ENCODE measurements at places on chromosomes 12 and 14. TPM values are rescaled to one million over a fixed set of nuclear protein-coding genes. Genes with fewer than 3 reads are reported as not detected.

SLC5A8 gene
- total RNA-seq = 0.41 TPM

DNA sequence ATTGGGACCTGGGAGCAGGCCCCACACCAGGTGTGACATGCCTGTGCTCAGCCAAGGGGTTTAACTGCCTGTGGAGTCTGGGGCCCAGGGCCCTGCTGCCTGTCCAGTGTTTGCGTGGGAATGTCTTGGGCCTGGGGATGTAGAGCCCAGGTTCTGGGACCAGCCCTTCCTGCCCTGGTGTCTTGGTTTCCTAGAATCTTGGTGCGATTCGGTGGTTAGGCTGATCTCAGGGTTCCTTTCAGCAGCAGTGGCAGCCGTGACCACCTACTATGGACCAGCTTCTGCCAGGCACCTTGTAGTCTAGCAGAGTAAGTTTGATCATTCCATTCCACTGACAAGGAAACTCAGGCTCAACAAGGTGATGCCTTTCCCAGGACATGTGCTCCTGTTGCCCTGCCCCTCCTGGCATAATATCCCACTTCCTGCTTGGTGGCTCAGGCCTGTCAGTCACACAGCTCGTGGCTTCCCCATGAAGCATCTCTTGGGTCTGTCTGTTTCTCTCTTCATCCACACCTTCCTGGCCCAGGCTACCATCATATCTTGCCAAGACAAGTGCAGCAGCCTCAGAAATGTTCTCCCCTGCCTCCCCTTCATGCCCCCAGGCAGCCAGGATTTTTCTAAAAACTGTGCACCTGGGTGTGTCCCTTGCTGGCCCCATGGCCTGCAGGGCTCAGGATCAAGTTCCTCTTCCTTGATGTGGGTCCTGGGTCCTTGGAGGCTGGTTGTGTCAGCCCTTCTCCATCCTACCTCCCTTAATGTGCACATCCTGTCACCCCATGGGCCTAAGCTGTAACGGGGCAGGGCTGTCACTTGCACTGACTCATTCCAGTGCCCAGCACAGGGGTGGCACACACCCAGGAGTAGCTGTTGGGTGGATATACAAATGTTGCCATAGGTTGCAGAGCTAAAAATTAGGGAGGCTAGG, 101.6 kb downstream of the SLC25A47 start:
- DNase-seq = no peak

DNA sequence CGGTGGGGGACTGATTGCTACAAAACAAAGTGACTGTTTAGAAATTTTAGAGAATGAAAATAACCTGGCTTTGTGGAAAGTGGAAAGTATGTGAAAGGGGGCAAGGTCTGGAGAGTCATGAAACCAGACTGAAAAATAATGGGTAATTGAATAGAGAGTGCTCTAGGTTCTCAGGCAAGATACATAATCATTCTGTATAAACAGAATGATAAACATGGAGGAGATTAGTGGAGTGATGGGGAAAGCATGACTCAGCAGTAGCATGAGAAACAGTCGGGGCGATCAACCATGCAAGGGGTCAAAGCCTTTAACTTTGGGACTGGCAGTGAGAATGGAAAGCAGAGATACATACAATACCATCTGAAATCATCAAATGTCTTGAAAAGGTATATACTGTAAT, 332.5 kb downstream of the CCER1 start:
- DNase-seq = no peak

DNA sequence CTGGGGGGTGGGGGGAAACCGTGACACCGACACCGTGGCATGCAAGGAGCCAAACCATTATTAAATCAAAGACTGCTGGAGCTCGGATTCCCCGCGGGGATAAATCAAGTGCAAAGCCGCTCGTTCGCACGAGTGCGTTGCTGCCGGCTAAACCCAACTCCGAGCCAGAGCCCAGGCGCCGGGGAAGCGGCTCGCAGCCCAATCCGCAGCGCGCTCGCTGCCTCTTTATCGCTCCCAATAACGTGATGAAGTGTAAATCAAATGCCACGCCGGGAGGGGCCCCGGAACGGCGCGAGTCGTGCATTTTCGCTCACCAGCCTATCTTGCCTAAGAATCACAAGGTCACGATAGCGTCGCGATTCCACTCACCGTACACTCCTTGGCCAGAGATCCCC, 1.3 kb downstream of the MDGA2 start:
- peak; percentile 29 for DNase-seq

DNA sequence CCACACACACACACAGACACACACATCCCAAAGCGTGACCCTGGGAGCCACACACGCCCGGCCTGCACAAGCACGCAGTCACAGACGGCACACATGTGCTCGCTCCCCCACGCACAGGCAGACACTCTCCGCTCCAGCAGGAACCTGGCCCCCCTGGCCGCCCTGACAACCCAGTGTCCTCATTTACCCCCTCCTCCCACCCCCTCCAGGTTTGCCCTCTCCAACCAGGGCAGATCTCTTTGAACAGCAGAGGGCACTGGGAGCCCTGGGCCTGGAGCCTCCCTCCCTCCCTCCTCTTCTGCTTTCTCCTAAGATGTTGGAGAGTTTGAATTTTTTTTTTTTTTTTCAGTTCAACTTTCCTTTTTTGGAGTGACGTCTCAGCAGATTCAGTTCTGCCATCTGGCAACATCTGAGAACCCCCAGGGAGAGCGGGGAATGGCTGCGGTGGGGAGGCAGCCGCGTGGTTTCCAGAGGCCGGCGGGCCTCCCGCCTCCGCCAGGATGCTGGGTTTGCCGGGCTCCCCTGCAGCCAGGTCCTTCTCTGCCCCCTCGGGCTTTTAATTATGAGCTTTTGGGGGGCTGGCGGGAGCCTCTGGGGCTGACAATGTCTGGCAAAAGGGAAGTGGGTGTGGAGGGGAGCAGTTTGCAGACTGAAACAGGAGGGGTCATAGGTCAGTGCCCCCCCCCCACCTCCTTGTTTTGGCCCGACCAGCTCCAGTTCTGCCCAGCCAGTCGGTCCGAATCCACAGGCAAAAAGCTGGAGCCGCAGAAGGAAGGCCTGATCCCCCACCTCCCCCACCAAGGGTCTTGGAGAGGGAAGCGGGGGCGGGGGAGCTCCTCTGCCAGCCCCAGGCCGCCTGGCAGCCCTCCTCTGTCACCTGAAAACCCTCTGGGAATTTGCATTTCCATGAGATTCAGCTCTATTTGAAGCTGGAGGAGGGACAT, 1.3 kb upstream of the NCOR2 start:
- DNase-seq = peak; percentile 92
